ENCODE measurements at places on chromosomes 12 and 14.

- no peak for DNase-seq
Observed at GRCh38 chr12:58372298-58372697, 430.9 kb downstream of the ATP23 start.

DNA sequence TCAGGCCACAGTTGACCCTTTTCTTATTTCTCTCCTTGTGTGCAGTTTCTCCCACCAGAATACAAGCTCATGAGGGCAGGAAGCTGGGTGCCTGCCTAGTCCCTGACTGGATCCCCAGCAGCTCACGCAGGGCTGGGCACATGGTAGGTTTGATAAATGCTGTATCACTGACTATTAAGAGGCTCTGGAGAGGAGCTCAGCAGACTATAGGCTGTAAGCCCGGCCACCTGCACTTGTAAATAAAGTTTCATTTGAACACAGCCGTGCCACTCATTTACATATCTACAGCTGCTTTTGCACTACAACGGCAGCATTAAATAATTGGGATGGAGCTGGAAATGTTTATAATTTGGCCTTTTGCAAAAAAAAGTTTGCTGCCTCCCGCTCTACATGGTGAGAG lies 32.0 kb downstream of the CHGA start:
- no peak for DNase-seq

DNA sequence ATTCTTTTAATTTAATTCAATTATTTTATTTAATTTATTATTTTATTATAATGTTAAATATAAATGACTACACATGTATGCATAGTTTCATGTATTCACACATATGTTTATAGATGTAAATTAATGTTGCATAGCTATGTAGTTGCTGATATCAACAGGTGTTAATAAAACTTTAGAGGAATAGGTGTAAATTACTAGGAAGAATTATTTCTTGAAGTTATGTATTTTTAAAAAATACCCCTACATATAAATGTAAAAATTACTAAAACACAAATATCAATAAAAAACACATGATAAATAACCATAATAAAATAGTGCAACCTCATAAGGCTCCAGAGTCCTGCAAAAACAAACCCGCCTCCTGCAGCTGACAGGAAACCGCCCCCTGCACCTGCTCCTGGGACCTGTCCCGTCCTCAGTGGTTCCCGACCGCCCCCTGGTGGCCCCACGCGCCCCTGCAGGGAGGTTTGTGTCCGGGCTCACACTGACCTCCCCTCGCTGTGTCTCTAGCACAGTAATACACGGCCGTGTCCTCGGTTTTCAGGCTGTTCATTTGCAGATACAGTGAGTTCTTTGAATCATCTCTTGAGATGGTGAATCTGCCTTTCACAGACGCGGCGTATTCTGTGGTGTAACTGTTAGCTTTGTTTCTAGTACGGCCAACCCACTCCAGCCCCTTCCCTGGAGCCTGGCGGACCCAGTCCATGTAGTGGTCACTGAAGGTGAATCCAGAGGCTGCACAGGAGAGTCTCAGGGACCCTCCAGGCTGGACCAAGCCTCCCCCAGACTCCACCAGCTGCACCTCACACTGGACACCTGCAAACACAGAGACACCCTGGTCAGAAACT lies 1264.0 kb downstream of the TMEM121 start:
- DNase-seq, result no peak

DNA sequence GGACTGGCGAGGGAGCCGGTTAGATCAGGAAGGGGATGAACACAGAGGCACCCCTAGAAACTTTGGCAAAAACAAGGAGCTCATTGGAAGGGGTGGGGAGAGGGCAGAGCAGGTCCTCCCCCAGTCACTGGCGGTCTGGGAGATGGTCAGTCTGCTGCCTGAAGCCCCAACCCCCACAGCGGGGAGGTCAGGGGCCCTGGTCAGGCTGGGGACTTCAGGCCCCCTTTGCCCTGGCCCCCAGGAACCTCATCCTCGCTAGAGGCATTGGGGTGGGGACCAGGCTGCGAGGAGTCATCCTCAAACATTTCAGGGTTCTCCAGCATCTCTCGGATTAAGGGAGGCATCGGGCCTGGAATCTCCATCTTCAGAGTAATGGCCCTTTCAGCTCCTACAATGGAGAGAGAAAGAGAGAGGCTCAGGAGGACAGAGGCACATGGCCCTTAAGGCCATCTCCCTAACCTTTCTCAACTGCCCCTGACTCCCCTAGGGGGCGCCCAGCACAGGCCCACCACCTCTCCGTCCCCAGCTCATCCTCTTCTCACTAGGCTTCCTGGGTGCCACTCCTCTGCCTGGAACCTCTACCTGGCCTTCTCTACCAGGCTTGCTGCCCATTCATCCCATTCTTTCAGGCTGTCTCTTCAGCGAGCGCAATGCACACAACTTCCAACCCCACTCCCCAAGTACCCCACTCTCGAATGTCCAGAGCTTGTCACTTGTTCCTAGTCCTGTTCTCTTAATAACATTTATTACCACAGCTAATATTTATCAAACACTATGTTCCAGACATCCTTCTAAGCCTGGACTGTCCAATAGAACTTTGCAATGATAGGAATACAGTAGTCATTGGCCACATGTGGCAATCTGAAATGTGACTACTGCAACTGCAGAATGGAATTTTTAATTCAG lies 4.7 kb upstream of the ITGB7 start:
- no peak for DNase-seq

- DNase-seq, result no peak
Observed at GRCh38 chr14:74552623-74553022, 59.1 kb downstream of the ISCA2 start.

GRCh38 chr12:47812797-47813510 lies 6.7 kb downstream of the HDAC7 start:
- DNase-seq, result peak; percentile 78

DNA sequence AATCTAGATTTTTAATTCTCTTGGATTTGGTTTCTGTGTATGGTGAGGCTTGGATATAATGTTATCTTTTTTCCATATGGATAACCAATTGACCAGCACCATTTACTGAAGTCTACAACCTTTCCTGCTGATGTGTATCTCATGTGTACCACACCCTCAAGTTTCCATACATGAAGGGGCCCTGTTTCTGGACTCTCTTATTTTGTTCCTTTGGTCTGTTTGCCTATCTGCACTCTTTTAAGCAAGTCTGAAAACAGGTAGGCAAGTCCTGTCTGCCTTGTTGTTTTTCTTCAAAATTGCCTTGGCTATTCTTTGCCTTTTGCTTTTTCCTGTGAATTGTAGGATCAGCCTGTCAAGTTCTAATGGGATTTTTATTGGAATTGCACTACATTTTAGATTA lies 44.6 kb downstream of the MAX start:
- no peak for DNase-seq

GRCh38 chr12:58907391-58907790 lies 12.9 kb downstream of the LRIG3 start:
- DNase-seq, result no peak

DNA sequence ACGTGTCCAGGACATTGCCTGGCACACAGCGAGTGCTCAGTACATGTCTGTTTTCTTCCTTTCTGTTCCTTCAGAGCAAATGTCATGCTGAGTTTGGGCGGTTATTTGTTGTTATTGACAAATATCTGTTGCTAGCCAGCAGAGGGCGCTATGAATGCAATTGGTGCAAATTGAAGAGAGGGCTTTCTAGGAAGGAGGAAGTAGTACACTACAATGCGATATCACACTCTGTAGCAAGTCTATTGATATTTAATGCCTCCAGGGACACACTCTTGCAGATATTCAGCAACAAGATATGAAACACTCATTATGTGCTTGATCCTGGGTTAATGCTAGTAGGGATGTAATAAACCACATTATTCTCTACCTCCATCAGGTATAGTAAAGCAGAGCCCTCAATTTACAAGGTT lies 267.3 kb upstream of the SRRM4 start:
- no peak for DNase-seq

GRCh38 chr12:1839956-1840951 lies 19.9 kb downstream of the LRTM2 start:
- DNase-seq, result no peak

DNA sequence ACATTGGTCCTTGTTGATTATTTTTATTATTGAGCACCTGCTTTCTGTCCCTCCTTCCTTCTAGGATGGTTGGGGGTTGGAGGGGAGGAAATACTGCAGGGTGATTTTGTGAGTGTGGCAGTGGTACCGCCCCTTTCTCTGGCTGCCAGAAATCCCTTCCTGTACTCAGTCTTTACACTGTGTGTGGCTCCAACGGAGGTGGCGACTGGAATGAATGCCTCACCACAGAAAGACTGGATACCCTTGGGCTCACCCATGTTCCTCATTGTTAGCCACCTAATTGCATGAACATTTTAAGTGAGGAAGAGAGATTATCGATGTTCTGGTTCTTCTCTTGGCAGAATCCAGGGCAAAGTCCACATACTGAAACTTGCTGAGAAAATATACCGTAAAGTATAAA lies 272.0 kb upstream of the E2F7 start:
- DNase-seq, result no peak

- DNase-seq, result peak; percentile 69
Observed at GRCh38 chr12:113222730-113223531, 1.7 kb downstream of the TPCN1 start.

DNA sequence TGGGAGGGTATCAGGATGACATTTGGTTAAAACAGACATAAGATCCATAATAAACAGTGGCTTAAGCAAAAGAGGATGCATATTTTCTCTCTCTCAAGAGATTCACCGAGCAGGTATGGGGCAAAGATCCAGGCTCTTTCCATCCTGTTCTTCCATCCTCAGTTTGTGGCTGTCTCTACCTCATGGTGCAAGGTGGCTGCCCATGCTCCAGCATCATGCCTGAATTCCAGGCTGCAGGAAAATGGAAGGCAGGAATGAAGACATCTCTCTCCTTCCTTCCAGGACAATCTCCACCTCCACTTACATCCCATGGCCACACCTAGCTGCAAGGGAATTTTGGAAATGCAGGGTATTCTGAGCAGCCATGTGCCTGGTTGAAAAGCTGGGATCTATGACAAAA lies 136.0 kb downstream of the GLT1D1 start:
- DNase-seq, result no peak

GRCh38 chr12:110256780-110257431 lies 24.1 kb upstream of the ATP2A2 start:
- no peak for DNase-seq

DNA sequence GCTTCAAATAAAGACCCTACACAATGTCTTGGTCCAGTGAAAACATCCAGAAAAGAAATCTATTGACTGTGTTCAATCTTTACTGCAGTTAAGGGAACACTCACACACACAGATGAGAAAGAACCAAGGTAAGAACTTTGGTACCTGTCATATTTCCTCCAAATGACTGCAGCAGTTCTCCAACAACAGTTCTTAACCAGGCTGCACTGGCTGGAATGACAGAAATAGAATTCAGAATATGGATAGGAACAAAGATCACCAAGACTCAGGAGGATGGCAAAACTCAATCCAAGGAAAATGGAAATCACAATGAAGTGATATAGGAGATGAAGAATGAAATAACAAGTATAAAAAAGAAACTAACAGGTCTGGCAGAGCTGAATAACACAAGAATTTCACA lies 36.6 kb downstream of the ADAM20 start:
- no peak for DNase-seq

GRCh38 chr14:106302661-106303060 lies 776.3 kb downstream of the TMEM121 start:
- no peak for DNase-seq

DNA sequence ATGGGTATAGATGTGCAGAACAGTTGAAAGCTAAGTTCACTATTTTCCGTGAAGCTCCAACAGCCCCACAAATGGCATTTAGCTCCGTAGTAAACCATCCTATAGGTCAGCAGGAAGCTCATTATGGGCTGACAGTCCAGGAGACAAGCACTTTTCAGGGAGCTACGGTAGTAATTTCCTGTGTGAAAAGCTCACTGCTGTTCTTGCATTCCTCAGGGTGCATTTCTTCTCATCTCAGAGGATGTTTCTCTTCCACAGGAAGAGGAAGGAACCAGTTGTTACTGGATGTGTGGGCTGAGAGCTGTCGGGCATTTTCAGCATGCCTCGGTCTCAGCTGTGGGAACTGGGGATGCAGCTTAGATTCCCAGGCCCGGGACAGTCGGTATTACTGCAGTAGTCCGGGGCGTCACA lies 72.8 kb downstream of the GALNT4 start:
- peak; percentile 95 for DNase-seq

DNA sequence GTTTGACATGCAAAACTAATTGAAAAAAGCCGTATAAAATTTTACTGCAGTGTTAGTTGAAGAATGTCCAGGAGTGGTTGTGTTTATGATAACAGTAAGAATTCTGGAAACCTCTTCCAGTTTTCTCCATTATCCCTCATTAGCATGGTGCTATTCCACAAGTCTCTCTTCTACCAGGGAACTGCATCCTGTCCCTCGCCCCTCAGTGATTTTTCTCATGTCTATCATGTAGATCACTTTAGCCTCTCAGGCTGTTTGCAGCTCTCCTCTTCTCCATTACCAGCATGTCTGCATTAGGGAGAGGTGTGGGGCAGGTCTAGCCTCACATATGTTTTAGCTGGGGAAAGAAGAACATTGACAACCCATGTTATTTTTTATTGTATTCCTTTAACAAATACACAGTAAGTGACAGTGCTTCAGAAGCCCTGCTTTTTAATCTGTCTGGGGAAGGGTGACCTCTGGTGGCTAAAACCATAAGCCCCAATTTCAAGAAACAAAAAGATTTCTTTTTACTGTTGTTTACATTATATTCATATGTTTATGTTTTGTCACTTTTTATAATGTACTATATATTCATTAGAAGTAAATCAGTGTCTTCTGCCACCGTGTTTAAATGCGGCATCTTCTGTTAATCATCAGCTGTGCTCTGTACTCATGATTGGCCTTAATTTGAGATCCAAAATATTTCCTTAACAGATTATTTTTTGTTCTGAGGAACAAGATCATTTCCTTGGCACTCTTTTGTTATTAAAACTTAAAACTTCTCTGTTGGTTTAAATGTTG lies 70.7 kb downstream of the RASSF8 start:
- peak; percentile 45 for DNase-seq

DNA sequence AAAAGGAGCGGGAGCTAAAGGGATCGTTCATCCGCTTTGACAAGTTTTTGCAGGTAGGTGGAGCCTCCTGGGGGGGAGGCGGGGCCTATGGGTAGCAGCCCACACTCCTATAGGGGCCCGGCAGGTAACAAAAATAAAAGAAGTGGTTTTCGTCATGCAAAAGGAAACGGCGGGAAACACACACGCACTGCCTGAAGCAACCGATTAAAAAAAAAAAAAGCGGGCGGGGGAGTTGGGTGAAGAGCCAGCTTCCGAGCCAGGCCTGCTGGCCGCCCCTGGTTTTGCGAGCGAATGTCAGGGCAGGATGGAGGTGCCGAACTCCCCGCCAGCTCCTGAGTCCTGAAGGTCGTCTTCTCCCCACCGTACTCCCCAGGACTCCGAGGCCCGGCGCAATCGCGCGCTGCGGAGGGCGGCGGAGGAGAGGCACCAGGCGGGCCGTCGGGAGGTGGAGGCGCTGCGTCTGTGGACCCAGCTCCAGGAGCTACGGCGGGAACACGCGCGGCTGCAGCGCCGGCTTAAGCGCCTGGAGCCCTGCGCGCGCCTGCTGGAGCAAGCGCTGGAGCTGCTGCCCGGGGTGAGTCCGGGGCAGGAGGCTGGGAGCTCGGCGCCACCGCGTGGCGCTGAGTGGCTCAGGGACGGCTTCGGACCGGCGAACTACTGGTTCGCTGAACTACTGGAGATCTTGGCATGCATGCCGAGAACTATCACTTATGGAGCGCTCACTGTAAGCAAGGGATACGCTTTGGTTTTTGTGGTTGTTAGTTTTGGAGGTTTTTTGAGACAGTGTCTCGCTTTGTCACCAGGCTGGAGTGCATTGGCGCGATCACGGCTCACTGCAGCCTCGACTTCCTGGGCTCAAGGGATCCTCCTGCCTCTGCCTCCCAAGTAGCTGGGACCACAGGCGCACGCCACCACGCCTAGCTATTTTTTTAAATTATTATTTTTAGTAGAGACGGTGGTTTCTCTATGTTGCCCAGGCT lies 3.6 kb downstream of the CFAP73 start:
- DNase-seq, result peak; percentile 45

Data from brain microvascular endothelial cell (primary cell).